ENCODE measurements at places on chromosomes 6 and 20.

DNA sequence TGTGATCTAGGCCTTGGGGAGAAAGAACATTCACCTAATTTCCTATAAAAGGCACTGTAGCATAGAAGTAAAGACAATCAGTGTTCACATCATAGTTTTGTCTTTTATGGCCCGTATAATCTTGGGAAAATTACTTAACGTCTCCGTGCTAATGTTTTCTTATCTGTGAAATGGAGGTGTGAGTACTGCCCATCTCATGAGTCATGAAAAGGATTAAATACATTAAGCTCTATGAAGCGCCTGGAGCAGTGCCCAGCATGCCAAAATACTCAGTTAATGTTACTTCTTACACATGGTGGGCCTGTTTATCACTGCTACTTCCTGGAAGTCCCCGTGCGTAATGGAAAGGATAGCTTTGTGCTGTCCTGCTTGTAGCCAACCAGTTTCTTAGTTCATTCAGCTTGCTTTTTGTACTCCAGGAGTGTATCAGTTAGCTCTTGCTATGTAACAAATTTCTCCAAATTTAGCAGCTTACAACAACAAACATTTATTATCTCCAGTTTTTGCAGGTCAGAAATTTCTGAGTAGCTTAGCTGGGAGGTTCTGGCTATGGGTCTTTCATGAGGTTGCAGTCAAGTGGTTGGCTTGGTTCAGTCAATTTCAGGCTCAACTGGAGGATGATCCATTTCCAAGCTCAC, 103.6 kb upstream of the BMP2 start:
- no peak for DNase-seq

- DNase-seq = no peak
These were observed 11.1 kb upstream of the LSM14B start for GRCh38 chr20:62111148-62111547.

GRCh38 chr6:130697995-130698535, 129.1 kb upstream of the SMLR1 start:
- peak; percentile 54 for DNase-seq

DNA sequence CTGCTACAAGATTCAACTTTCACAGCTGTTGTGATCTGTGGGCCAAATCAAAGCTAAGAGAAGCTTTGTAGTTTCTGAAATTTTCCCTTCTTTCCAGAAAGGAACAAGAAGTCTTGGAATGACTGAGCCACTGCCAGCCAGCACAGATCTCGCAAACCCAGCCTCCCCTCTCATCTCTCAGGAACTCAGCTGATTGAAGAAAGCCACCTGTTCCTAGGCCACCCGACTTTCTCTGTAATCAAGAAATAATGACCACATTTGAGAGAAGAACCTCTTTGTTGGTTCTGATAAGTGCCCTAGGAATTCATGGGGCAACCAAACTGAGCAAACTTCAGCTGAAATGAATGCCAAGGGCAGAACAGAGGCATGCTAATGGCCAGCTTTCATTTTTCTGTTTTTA, 61.7 kb downstream of the HDGFL1 start:
- DNase-seq = no peak

- DNase-seq = no peak
These were observed 207.3 kb downstream of the GMDS start for GRCh38 chr6:2038092-2038491.

- no peak for DNase-seq
These were observed 2.1 kb upstream of the ARMC2 start for GRCh38 chr6:108846101-108846500.

DNA sequence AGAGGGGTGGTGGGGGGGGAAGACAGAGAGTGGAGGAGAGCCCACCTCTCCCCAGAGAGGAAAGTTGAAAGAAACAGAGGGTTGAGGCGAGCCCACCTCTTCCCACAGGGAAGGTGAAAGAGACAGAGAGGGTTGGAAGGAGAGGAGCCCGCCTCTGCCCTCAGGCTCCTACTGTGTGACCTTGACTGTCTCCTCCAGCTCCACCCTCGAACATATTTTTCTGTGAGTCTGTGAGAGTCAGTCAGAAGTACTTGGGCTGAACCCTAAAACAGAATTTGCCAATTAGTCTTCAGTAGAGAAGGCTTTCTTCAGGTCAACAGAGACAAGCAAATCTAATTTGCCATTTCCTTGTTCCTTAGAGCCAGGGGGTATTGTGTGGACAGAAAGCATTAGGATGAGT, 153.7 kb upstream of the SNX9 start:
- DNase-seq = no peak

GRCh38 chr20:38222231-38222922, 38.2 kb downstream of the KIAA1755 start:
- peak; percentile 55 for DNase-seq

DNA sequence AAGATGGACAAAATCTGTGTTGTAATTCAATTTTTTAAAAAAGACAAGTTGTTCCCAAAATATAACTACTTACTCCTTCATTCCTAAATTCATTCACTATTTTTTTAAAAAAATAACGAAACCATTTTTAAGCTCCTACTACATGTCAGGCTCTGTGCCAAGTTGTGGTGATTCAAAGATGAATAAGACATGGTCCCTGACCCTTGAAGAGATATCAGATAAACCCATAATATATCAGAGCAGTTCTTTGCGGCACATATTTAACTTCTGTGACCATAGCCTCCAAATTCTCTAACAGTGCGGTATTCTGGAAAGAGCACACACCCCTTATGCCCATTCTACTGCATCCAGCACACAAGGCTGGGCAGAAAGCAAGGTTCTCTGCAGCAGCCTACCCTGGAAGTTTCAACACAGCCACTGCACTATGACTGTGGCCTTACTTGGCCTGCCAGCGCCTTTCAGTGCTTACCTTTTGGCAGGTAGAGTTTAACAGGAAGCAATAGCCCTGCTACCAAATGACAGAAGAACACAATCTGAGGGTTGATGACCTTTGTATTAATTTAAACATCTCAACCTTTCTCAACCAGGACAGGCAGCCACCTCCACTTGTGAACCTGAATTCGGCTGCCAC, 406.5 kb downstream of the BTBD9 start:
- peak; percentile 44 for DNase-seq

- peak; percentile 85 for DNase-seq
These were observed 88.9 kb downstream of the COL12A1 start for GRCh38 chr6:75116946-75117345.

- no peak for DNase-seq
These were observed 31.1 kb upstream of the STX16 start for GRCh38 chr20:58619864-58620431.

DNA sequence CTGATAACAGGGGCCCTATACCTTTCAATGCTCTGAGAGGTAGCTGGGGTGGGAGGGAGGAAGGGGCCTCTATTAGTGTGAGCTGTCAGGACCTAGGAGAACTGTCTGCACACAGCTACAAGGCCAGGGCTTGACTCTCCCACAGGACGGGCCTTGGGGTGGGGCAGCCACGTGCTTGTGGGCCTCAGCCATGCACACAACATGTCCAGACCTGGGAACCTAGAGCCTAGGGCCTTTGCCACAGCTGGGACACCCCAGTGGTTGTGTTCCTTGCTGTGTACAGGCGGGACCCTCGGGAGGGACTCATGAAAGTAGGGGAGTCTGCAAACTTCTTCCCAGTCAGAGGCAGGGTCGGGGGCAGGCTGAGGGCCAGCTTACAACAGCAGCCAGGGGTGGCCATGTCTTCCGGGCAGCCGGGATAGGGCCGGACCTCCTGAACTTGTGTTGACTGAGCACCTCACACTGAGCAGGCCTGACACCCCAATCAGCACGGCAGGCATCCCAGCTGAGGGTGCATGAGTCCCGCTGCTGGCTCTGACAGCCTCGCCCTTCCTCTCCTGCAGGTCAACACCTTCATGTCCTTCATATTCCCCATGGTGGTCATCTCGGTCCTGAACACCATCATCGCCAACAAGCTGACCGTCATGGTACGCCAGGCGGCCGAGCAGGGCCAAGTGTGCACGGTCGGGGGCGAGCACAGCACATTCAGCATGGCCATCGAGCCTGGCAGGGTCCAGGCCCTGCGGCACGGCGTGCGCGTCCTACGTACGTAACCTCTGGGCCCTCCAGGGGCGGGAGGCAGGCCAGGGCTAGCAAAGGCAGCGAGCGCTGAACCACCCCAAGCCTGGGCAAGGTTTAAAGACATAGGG, 41.9 kb upstream of the MRGBP start:
- no peak for DNase-seq

DNA sequence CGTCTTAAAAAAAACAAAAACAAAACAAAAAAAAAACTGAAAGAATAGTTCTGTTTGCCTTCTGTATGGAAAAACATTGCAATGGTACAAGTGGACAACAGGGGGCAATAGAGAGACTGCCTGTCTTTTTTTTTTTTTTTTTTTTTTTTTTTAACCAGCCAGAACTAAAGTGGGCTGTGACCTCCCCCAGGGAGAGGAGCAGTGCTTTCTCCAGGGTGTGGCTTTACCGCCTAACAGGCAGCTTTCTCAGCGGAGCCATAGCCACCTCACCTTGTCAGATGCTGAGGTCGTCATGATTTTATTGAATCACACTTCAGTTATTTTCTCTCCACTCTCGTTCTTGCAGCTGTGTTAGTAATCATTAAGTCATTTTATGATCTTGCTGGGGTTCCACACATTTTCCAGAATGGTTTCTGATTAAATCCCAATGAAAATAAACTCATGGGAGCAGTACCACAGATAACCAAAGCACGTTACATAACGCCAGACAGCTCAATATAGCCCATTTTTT, 78.4 kb downstream of the GMPR start:
- DNase-seq = peak; percentile 75

- no peak for DNase-seq
These were observed 454.6 kb upstream of the EYS start for GRCh38 chr6:66161546-66162108.

DNA sequence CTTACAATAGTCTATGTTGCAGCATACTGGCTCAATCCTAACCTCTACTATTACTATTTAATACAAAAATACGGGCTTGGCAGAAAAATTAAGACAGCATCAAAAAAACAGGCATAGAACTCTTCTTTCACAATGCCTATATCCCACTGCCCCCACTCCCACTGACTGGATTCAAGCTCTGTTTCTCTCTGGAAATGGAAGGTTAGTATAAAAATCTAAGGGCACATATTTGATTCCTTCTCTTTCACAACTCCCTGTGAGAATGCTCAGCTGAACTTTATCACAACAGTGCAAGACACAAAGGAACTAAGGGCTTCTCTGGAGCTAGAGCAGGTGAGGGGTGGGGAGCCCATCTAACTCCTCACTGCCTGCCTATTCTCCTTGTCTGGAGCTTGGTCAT, 258.4 kb upstream of the FAM83B start:
- DNase-seq = no peak

DNA sequence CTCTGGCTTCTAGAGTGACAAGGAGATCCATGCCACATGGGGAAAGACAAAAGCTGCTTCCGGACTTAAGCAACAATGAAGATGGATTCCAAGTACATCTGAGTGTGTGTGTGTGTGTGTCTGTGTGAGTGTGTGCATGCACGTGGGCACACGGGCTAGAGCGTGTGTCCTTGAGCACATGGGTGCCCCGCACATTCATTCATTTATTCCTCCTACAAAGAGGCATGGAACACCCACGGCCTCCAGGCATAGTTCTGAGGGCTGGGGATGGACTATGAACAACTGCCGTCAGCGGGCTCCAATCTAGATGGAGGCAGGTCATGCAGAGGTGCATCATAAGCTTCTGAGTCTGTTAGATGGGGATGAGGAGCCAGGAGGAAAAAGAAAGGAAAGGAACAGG, 49.1 kb downstream of the GRM4 start:
- no peak for DNase-seq

DNA sequence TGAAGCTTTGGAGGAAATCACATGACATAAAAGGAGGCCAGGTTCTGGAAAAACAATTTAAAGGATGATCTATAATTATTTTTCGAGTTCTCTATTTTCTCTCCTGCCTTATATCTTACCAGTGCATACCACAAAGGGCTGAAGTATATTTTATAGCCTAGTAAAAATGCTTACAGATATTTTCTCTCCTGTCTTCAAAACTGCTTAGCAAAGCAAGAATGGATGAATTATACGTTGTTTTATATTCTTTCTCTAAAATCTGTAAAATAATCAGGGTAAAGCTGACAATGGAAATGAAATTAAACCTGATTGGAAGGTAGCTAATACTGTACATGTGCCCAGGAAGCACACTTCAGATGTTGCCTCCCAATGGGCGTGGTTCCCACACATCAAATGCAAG, 123.7 kb downstream of the F13A1 start:
- no peak for DNase-seq

DNA sequence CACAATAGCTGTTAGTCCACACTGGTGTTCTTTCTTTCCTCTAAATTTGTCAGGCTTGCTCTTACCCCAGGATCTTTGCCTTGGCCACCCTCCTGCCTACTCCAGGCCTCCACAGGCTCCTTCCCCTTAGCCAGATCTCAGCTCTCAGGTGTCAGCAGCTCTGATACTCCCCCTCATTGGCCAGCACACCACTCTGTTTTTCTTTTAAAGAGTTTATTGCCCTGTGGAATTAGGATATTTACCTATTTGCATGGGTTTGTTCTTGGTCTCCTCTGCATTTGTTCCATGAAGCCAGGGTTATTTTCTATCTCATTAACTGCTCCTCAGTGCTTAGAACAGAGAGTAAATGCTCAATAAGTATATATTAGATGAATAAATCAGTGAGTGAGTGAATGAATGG, 36.8 kb downstream of the GCNT2 start:
- DNase-seq = no peak

DNA sequence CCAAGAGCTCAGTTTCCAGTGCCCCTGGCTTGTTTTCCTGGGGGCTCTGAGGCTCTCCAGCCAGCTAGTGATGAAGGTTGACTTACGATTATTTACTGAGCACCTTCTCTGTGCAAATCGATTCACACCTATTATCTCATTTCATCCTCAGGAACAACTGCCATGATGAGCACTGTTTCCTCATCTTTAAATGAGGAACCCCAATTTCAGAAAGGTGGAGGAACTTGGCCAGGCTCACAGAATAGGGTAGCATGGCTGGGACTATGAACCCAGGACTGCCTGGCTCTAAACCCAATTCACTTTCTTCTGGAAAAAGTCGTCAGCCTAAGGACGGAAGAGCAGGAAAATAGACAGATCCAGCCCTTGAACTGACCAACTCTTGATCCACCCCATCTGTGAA, 3.5 kb upstream of the BPI start:
- no peak for DNase-seq

- DNase-seq = peak; percentile 74
These were observed 94.2 kb downstream of the ADAT2 start for GRCh38 chr6:143356101-143356880.

GRCh38 chr6:119350952-119351372, 1.4 kb upstream of the MAN1A1 start:
- peak; percentile 44 for DNase-seq

DNA sequence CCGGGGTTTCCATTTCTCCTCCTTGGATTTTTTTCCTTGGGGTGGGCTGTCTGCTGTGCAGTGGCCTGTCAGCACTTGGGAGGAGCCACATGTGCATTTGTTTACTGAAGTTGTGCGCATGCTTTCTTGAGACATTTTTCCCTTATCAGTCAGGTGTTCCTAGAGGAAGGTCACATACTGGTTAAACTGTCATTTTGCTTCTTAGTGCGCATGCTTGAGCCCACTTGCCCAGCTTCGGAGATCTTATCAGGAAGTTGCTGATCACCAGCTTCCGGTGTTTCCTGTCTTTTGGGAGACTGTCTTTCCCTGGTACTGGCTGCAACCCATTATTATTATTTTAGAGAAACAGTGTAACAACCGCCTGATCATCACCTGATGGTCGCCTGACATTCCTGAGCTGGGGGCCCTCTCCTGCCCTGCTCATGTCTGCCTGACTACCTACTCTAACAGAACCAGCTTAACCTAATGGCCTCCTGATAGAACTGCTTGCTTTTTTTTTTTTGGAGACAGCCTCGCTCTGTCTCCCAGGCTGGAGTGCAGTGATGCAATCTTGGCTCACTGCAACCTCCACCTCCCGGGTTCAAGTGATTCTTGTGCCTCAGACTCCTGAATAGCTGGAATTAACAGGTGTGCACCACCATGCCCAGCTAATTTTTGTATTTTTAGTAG, 378 bp upstream of the ERVFRD-1 start:
- DNase-seq = no peak

GRCh38 chr20:10665791-10666190, 8.0 kb downstream of the JAG1 start:
- DNase-seq = peak; percentile 39
